Fibroblast of villous mesenchyme (primary cell): ENCODE measurements at places on chromosomes 12 and 14. TPM values are rescaled to one million over a fixed set of nuclear protein-coding genes. Genes with fewer than 3 reads are reported as not detected.

DNA sequence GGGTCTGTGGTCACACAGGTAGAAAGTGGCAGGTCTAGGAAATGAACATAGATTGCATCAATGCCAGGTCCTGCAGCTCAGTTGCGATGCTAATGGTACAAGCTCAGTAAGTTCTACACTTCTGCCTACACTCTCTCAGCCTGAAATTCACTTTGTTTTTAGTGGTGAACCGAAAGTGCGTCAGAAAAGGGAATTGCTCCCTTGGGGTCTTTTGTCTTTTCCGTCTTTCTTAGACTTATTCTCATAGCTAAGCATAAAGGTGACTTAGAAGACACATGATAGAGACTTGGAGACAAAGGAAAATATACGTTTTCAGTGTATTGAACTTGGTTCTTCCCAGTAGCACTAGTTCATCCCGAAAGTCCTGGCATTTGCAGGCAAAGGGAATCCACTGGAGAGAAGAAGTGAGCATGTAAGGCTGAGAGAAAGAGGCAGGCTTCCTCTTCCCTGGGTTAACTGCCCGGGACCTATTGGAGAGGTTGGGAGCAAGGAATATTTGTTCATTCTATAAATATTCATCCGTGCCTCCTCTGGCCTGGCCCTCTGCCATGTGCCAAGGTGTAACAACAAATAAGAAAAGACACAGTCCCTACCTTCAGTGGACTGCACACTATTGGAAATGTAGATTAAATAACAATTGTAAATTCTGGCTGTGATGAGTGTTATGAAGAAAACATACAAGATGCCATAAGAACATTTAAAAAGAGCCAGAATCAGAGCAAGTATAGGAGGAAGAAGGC lies 785.8 kb downstream of the MED13L start:
- DNase-seq: no peak

GRCh38 chr12:94596596-94596995 lies 53.8 kb downstream of the TMCC3 start:
- peak; percentile 16 for DNase-seq

- no peak for DNase-seq
These were observed 17.9 kb downstream of the FBRSL1 start for GRCh38 chr12:132507656-132508490.

GRCh38 chr12:95582230-95583058 lies 31.2 kb upstream of the USP44 start:
- peak; percentile 40 for DNase-seq

- DNase-seq: peak; percentile 12
These were observed 27.7 kb downstream of the JKAMP start for GRCh38 chr14:59511916-59512575.

NDRG2 gene
- total RNA-seq: 1.3 TPM in 1 of 2 replicates, not detected in the other

DNA sequence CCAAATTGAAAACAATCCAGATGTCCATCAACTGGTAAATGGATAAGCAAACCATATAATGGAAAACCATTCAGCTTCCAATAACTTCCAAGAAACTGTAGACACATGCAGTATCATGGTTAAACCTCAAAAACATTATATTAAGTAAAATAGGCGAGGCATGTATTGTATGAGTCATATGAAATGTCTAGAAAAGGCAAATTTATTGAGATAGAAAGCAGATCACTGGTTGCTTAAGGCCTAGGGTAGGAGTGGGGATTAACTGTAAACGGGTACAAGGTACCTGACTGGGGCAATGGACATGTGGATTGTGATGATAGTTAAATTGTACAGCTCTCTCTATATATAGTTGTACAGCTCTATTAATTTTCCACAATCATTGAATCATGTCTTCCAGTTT lies 21.3 kb upstream of the PAPLN start:
- DNase-seq: peak; percentile 44

CKB gene
- 9.0 and 17.7 TPM in 2 replicates for total RNA-seq

HELB gene
- total RNA-seq: 1.7 and 2.3 TPM in 2 replicates

DNA sequence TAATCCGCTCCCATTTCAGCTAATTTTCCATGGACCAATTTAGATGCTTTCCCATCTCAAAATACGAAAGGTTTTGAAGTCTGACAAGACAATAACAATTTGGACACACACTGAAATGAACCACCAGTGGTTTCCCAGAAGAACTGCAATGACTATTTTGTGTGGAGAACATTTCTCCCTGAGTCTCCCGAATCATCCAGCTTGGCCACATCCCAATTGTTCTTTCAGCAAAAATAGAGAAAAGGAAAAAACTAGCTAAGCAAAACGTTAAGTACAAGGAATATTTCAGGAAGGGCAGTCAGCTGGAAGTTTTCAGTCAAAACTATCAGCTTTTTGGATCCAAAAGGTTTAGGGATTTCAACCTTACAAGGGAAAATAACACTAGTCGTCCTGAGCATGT lies 390.6 kb downstream of the KCNH5 start:
- peak; percentile 32 for DNase-seq

MYF5 gene
- not detected in 2 replicates for total RNA-seq

DYRK4 gene
- total RNA-seq: 39.3 and 48.6 TPM in 2 replicates

GPR132 gene
- under 0.01 TPM in 1 of 2 replicates, not detected in the other for total RNA-seq
